ENCODE measurements at places on chromosomes 12 and 14.
A peak's percentile ranks its signal among the peaks of the same experiment; 100 is the strongest.

DNA sequence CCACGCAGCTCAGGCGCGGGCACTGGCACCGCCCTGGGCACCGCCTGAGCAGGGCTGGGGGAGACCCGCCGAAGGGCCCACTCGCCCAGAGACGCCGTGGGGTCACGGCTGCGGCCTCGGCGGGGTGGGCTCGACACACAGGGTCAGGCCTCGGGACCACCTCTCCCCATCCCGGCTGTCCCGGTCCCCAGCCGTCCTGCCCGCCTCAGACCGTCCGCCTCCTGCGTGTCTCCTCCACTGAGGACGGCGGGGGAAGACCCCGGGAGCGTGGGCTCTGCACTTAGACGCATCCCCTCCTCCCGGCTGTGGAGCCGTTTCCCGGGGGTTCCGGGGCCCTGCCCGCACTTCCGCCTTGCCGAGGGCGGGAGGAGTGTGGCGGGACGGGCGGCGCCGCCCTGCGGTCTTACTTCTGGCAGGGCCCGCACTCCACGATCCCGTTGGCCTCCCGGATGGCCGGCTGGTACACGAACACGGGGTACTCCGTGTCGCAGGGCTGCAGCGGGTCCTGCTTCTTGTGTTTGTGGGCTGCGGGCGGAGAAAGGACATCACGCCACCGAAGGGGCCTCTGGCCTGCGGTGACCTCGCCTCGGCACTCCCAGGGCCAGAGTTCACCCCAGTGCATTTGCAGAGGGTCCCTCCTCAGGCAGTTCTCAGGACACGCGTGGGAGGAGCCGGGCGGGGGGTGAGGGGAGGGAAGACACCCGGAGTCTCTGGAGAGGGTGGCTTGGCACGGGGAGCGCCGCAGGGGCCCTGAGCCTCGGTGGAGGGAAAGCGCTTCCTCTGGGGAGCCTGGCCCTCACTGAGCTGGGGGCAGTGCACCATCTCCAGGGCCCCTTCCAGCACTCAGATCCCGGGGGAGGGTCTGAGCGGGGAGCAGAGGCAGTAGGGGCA, 23.1 kb upstream of the LRTM2 start:
- peak; percentile 69 for DNase-seq

- DNase-seq = no peak
Measured at GRCh38 chr12:16685107-16685506, 79.1 kb upstream of the LMO3 start.

DNA sequence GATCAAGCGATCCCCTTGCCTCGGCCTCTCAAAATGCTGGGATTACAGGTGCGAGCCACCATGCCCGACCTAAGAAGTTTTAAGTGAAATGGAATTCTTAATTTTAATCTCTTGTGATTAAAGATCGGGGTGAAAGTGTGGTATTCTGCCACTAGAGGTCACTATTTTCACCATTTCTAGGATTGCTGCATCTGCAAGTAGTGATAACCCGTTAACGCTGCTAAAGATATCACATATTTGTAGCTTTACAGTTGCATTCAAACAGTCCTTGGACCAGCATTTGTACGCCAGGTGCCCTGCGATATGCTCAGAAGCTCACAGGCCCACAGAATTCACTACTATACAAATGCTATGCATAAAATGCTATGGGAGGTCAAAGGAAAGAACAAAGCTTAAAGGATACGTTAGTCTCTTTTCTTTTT, 19.3 kb downstream of the CCDC62 start:
- DNase-seq = peak; percentile 59

DNA sequence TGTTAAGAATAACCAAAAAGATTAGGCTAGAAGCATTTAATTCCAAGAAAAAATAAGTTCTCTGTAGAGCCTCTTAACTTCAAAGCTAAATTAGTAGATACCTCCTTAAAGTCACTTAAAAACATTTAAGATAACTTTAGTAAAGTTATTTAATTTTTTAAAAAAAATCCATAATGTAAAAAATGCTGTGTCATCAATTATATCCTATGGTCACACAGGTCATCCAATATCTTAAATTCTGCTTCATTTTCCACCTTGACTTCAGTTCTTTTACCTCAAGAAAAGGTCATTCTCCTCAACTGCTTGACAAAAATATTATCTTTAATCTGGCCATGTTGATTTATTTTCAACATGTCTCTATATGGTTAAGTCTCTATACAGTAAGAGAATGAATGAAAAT, 274.3 kb downstream of the PRKD1 start:
- DNase-seq = no peak

GRCh38 chr12:103884316-103884715, 43.3 kb upstream of the NT5DC3 start:
- DNase-seq = peak; percentile 57

- DNase-seq = no peak
Measured at GRCh38 chr14:58946431-58946830, 242.0 kb upstream of the DAAM1 start.

- DNase-seq = no peak
Measured at GRCh38 chr14:89534902-89535685, 118.1 kb upstream of the FOXN3 start.

Data from naive thymus-derived CD4-positive, alpha-beta T cell (primary cell).